ENCODE measurements at places on chromosomes 16 and 17.

DNA sequence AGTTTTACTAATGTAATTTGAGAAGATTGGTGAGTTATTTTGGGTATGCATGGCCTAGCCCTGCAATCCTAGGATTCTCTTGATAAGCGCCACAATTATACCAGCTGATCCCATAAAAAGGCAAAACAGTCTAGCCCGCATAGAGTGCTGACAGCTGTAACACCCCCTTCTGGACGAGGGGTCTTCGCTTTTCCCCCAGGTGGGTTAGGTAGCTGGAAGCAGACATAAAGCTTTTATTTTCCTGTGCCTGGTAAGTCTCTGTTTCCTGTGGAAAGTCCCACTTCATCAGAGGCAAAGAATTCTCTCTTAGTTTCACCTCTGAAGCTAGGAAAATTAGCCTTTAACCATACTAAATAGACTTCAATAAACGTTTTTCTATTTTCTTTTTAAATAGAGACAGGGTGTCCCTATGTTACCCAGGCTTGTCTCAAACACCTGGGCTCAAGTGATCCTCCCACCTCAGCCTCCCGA lies 108.3 kb downstream of the YPEL2 start:
- no peak for DNase-seq

DNA sequence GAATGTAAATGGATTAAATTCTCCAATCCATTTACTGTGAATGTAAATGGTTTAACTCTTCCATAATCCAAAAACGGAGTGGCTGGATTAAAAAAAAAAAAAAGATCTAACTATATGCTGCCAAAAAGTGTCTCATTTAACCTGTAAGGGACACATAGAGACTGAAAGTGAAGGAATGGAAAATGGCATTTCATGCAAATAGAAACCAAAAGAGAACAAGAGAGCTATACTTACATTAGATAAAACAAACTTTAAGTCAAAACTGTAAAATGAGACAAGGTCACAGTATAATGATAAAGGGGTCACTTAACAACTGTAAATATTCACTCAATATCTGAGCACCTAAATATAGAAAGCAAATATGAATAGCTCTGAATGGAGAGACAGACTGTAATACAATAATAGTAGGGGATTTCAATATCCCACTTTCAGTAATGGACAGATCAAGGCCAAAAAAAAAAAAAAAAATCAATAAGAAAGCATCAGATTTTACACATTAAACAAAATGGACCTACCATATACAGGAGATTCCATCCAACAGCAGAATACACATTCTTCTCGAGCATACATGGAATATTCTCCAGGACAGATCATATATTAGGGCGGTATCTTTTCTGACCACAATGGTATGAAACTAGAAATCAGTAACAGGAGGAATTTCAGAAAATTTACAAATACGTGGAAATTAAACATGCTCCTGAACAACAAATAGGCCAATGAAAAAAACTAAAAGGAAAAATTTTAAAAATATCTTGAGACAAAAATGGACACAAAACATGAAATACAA lies 36.4 kb downstream of the CDR2 start:
- DNase-seq = no peak

DNA sequence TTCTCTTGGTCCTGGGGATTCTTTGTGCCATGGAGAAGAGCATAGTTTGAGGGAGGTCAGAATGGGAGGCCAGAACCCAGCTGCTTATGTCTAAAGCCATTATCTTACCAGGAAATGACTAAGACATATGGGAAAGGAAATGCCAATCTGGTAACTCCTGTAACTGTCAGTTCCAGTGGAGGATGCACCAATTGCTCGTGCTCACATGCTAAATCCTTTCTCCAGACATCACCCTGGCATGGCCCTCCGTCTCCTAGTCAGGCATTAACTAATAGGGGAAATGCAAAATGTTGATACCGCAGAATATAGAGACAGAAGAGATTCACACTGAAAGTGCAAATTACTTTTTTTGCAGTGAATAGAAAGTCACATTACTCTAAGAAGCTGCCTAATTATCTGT lies 255.6 kb upstream of the HSBP1 start:
- no peak for DNase-seq

DNA sequence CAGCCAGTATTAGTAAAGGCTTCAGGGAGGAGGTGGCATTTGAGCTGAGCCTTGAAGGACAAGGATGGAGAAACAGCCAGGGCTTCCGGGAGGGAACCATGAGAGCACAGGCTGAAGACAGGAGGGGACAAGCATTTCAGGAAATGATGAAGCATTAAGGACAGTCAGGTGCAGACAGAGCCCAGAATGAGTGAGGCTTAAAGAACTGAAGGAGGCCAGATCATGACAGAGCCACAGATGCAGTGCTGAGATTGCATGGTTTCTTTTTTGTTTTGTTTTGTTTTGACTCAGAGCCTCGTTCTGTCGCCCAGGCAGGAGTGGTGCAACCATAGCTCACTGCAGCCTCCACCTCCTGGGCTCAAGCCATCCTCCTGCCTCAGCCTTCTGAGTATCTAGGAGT lies 211.5 kb downstream of the SOX9 start:
- DNase-seq = no peak

DNA sequence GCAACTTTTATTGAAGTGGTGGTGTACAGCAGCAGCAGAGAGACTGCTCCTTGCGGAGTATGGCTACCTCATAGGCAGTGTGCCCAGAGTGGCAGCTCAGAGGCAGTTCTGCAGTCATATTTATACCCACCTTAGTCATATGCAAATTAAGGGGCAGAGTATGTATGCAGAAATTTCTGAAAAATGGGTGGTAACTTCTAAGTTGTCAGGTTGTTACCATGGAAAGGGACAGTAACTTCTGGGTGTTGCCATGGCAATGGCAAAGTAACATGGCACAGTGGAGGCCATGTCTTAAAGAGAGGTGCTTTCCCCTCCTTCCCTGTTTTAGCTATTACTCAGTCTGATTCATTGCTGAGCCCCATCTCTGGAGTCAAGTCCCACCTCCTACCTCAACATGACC lies 53.4 kb downstream of the MEOX1 start:
- peak; percentile 11 for DNase-seq

GRCh38 chr16:75043175-75043895 lies 44.5 kb downstream of the ZNRF1 start:
- no peak for DNase-seq

DNA sequence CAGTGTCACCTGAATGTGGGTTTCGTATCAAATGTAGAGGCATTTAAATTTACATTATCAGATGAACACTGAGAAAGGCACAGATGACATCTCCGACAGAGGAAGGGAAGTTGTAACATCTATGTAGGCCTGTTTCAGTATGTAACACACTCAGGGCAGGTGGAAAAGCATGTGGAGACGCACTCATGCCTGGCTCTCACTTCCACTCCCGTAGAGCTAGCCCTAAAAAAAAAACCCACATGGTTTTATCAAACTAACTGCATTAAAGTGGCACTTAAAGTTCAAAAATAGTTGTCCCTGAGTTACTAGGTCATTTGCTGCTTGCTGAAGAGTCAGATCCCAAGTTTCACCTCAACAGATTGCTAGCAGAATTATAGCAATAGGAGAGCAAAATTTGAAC lies 6.1 kb upstream of the ANKFY1 start:
- DNase-seq = no peak

- DNase-seq = no peak
Measured at GRCh38 chr17:76593959-76594358, 8.3 kb upstream of the ST6GALNAC2 start.

GRCh38 chr16:15672514-15673167 lies 22.6 kb downstream of the NDE1 start:
- DNase-seq = no peak

DNA sequence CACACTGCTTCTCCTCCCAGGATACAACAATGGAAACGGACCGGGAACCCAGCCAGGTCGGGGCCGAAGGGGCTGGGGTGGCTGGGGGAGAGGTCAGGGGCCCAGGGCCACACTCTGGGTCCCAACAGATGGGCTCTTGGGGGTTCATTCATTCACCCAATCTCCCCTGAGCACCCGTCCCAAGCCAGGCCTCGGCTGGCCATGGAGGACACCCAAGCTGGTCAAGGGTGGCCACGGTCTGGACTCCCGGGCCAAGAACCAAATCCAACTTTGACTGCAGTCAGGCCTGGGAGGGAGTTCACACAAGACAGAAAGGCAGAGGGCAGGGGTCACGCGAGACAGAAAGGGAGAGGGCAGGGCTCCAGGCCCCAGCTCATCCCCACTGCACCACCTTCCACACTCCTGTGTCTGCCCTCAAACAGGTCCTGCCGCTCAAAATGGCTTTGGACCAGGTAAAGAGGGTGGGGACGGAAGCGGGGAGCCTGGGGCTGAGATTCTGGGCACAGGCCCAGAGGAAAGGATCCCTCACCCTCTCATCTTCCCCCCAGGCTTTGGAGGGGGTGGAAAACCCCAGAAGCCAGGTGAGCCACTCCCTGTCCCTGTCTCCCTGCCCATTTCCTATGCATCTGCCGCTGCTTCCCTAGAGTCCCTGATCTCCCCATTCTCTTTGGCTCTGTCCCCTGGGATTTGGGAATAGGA lies 12.3 kb upstream of the PKMYT1 start:
- no peak for DNase-seq

- DNase-seq = peak; percentile 50
Measured at GRCh38 chr17:82065638-82066303, at the start of gene DUS1L. Gene DUS1L (minus strand): TSS chr17:82065804. CDS start chr17:82065059, 745 bp downstream.

DNA sequence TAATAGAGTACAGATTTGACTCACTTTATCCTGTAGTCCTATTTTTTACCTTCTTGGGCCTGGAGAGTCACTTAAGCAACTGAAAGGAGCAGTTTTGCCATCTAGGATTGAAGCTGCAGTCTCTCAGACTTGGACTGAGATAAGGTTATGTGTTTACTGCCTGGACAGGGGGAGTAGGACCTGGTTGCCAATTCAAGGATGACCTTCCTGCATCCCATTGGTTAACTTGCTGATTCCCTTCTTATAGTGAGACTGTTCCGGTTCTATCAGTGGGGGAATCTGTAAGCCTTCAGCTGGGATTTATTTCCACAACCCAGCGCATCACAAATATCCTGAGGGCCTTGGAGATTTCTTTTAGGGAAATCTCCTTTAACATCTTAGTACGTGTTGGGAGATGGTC lies 2.9 kb downstream of the UBN1 start:
- DNase-seq = no peak

DNA sequence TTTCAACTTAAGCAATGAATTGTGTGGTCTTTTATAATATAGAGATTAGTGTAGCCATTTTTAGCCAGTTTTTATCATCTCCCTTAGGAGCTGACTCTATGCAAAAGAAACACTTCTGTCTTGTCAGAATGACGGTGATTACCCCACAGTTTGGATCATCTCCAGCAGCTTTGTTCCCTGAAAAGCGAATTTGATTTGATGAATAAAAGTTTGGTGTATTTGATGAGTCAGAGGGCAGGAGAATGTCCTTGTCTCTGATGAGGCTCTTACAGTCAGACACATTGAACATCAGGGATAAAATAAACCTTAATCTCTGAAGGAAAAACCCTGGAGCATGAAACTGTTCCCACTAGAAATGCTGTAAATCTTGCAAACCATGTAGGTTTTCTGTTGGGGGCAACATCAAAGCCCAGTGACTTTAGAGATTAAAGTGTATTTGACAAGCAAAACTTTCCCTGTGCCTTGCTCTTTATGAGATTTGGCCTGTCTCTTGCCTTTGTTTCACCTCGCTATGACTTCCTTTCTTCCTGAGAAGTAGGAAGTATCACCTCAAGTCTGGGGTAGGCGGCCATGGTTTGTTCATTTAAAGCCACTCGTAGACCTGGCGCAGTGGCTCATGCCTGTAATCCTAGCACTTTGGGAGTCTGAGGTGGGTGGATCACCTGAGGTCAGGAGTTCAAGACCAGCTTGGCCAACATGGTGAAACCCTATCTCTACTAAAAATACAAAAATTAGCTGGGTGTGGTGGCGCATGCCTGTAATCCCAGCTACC lies 209.3 kb downstream of the FTO start:
- no peak for DNase-seq

GRCh38 chr16:31023252-31023602 lies 10.1 kb upstream of the STX4 start:
- DNase-seq = no peak

DNA sequence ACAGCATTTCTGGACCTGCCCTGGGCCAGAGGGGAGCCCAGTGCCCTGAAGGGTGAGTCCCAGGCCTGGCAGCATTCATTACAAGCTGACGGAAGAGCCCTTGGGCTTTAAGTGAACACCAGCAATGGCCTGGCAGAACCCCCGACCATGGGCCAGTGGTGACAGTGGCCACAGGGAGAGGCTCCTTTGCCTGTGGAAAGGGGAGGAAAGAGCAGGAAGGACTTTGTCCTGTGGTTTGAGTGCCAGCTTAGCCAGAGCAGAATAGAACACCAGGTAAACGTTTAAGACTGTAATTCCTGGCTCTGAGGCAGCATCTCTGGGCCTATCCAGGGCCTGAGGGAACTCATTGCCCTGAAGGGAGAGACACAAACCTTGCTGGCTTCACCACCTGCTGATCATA lies 34.3 kb upstream of the ATP2C2 start:
- no peak for DNase-seq

DNA sequence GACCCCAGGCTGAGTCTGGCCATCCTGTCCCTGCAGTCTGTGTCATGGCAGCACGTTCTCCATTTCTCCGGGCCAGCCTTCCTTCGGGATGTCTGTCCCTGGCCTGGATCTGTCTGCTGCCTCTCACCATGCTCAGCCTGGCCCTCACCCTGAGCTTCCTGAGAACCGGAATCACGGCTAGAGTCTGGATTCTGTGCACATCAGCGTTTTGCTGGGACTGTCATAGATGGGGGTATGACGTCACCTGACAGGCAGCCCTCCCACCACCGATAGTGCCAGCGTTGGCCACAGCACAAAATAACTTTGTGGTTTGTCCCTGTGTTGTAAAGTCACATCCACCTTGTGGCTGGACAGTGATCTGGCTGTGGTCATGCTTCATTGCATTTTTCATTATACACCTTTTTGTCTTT lies 59.2 kb downstream of the B9D1 start:
- DNase-seq = no peak

- no peak for DNase-seq
Measured at GRCh38 chr17:14505606-14506005, 204.7 kb downstream of the HS3ST3B1 start.

DNA sequence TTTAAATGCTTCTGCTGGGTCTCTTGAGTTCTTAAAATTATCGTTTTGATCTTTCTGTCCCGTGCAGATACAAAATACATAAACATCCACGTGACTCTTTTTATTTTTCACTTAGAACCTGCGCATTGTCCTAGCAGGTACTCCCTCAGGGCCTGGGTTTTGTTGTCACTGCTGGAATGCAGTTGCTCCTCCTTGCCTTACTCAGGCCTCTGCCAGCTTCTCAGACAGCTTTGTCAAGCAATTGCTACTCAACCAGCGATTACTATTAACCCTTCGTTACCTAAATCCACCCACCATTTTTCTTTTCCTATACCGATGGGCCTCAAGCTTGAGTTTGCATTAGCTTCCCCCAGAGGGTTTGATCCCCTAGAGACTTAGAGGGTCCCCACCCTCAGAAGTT lies 405.9 kb upstream of the RBFOX1 start:
- DNase-seq = no peak

- DNase-seq = no peak
Measured at GRCh38 chr16:66832661-66833305, 2.0 kb upstream of the NAE1 start.

GRCh38 chr16:25875956-25876598 lies 184.3 kb downstream of the HS3ST4 start:
- DNase-seq = no peak

GRCh38 chr16:50367777-50368409 lies 895 bp downstream of the BRD7 start:
- no peak for DNase-seq

- DNase-seq = no peak
Measured at GRCh38 chr17:47203984-47204721, 5.0 kb upstream of the MYL4 start.
